NAMALWA (cell line): ENCODE measurements at places on chromosomes 5 and 9.

DNA sequence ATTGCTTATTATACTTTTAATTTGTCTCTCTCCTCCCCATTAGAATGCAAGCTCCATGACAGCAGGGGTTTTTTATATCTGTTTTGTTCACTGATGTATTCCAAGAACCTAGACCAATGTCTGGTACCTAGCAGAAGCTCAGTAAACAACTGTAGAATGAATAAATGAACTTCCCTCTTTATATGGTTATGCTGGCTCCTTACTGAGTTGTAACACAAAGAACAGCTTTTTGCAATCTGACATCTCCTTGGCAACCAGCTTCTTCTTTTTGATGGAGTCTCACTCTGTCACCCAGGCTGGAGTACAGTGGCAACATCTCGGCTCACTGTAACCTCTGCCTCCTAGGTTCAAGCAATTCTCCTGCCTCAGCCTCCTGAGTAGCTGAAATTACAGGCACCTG is 13.6 kb downstream of the TRMO start:
- no peak for DNase-seq

DNA sequence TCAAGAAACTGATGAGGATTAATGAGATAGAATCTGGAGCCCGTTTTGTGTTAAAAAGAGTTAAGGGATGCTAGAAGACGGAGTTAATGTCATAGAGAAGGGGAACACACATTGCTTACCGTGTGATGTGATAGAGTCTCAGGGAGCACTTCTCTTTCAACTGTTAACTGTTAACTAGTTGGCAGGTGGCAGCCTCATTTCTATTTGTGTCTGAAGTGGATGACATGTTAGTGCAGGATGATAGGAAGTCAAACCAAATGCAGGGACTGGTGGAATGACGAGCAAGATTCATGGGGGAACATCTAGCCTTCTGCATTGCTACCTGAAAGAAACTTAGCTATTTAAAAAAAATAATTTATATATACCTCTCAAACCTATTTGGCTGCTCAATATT is 222.7 kb downstream of the MAST4 start:
- DNase-seq = no peak

DNA sequence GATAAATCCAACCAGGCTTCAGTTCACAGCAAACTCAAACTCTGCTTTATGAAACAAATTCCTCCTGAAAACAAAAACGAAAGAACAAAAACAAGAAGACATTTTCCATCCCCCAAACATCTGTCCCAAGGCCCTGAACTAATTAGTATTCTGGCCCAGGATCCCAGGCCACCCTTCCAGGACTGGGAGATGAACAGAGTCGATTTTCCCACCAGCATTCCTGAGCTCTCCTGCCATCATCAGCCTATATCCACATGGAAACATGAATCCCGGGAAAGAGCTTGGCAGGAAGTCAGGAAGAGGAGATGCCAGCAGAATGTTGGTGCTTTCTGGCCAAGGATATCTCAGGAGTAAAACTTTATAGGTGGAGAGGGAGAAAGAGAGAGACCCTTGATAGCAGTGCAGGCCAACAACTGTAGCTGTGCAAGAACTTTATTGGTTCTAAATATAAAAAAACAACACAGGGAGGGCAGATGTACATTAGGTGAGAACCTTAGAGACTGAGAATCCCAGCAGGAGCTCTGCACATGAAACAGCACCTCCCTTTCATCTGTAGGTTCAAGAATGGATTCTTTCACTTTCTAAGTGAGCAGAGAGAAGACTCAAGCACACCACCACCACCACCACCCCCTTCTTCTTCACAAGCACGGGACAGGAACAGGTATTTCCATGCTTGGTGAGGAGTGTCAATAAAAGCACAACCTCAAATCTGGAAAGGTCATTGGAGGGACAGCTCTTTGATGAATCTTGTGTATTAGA is 190.7 kb upstream of the TAS2R1 start:
- no peak for DNase-seq

GRCh38 chr5:81762853-81763252 is 12.0 kb upstream of the SSBP2 start:
- no peak for DNase-seq

- no peak for DNase-seq
Measured at GRCh38 chr9:16171911-16172310, 619.1 kb downstream of the CCDC171 start.

DNA sequence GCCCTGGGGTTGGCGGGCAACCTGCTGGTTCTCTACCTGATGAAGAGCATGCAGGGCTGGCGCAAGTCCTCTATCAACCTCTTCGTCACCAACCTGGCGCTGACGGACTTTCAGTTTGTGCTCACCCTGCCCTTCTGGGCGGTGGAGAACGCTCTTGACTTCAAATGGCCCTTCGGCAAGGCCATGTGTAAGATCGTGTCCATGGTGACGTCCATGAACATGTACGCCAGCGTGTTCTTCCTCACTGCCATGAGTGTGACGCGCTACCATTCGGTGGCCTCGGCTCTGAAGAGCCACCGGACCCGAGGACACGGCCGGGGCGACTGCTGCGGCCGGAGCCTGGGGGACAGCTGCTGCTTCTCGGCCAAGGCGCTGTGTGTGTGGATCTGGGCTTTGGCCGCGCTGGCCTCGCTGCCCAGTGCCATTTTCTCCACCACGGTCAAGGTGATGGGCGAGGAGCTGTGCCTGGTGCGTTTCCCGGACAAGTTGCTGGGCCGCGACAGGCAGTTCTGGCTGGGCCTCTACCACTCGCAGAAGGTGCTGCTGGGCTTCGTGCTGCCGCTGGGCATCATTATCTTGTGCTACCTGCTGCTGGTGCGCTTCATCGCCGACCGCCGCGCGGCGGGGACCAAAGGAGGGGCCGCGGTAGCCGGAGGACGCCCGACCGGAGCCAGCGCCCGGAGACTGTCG is 976 bp downstream of the RXFP3 start:
- no peak for DNase-seq

DNA sequence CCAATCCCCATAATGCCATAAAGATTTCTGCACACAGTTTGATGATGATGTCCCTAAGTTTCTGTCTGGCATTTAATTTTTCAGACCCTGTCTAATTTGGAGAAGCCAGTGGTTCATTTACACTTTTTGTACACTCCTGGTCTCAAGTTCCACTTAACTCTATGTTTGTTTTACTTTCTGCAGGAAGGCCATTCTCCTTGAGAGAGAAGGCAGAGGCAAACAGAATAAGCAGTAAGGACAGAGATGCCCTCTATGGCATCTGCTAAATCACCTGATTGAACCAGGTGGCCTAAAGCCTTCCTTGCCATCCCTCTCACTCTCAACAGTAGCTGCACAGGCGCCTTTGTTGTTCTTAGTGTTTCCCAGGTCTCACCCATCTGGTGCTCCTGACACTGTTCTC is 86.1 kb upstream of the LRRTM2 start:
- no peak for DNase-seq

DNA sequence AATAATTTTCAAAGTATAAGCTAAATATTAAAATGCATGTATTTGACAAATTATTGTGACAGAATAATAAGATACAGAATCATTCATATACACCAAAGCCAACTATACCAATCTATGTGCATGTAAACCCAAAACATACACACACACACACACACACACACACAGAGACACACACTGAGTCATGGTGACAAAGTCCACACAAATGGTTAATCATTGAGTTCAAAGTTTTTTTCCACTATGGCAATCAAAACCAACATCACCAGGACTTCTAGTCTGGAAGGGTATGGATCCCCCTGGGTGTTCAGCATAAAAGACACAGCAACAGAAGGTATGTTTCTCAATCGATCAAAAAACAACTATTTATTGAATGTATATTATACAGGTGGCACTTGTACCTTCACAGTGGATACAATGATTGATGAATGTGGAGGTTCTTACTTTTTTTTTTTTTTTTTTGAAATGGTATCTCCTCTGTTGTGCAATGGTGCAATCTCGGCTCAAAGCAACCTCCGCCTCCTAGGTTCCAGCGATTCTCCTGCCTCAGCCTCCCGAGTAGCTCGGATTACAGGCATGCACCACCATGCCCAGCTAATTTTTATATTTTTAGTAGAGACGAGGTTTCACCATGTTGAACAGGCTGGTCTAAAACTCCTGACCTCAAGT is 137.0 kb downstream of the PDE4D start:
- no peak for DNase-seq

DNA sequence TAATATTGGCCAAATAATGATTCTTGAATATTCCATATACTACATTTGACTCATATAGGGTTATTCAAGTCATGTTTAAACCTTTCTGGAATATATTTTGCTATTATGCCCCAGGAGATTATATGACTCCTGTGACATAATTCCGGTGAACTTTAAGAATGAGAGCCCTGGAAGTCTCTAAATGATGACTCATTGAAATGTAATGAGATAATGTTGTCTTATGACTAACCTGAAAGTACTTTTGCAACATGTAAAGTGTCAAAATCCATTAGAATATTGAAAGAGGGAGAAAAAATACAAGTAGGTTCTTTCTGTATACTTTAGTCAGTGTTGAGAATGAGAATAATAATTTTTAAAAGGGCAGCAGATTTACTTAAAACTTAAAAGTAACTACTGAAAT is 830.4 kb downstream of the MAT2B start:
- DNase-seq = no peak

DNA sequence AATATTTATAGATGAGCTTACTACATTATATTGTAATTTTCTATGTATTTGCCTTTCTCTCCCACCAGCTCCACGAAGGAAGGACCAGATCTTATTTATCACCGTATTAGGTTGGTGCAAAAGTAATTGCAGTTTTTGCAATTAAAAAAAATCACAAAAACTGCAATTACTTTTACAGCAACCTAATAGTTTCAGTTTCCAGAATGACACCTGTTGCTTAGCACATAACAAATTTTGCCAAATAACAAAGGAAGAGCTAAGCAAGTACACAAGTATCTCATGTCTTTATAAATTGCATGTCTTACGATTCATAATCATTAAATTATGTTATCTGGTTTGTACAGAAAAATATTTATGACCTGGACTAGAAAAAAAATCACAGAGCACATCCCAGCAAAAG is 45.9 kb downstream of the AGXT2 start:
- DNase-seq = no peak

- DNase-seq = peak; percentile 73
Measured at GRCh38 chr9:37407468-37407867, 15.0 kb upstream of the GRHPR start.

- no peak for DNase-seq
Measured at GRCh38 chr9:135926402-135927194, 19.3 kb upstream of the CAMSAP1 start.

DNA sequence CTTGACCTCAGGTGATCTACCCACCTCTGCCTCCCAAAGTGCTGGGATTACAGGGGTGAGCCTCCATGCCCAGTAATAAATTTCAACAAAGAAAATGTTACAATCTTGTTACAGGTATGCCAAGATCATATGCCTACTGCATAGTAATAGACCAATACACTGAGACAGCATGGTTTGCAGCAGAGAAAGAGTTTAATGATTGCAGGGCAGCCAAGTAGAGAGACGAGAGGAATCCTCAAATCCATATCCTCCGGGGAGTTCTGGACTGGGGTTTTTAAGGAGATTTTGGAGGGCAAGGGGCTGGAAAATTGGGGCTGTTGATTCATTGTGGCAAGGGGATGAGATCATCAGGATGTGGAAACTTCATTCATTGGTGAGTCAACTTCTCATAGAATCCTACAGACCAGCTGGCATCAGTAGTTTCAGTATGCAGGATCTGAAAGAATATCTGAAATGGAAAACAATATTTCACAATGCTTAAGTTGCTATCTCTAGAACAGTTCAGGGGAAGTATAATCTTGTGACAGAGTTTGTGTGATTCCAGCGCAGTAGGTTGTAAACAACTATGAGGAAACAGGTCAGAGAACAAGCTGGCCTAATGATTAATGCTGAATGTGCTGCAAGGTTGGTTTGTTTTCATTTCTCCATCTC is 14.8 kb upstream of the TUT7 start:
- no peak for DNase-seq

DNA sequence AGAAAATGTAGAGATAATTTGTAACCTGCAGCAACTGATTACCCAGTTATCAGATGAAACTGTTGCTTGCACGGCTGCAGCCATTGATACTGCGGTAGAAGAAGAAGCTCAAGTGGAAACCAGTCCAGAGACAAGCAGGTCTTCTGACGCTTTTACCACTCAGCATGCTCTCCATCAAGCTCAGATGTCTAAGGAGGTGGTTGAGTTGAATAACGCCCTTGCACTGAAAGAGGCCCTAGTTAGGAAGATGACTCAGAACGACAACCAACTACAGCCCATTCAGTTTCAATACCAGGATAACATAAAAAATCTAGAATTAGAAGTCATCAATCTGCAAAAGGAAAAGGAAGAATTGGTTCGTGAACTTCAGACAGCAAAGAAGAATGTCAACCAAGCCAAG is 1.7 kb downstream of the KIF4B start:
- DNase-seq = no peak

DNA sequence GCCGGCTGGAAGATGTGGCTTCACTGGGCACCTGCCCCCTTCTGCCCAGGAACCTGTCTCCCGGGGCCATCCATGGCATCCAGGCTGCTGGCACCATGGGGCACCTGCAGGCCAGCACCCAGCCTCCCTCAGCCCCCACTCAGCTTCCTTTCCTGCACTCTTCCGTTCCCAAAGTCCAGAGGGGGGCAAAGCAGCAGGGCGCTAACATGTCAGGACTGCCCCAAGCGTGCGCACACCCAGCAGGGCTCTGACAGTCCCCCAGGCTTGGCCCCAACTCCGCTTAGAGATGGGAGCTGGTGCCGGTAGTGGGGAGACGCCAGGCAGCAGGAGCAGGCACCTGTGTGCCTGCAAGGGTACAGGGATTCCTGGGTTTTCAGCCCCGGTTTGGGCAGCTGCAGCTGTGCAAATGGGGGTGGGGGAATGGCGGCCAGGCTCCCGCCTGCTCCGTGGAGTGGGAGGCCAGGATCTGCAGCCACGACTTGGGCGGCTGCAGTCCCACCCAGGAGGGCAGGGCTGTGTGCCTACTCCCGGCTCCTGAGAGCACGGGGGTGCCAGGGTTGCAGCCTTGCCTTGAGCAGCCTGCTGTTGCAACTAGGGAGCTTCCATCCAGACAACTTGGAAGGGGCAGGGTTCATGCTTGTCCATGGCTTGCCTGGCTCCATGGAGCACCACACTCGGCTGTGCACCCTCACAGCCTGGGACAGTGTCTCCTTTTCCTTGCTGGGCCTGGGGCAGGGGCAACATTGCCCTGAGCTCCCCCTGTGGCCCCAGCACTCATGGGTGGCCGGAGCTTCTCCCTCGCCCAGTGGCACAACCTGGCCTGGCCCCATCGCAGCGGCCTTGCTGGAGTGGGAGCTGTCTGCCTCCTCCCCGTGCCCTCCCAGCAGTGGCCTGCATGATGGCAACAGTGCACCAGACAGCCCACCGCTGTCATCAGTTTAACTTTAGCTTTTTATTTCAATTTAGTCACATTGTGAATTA is 561.1 kb downstream of the MTRR start:
- DNase-seq = no peak

DNA sequence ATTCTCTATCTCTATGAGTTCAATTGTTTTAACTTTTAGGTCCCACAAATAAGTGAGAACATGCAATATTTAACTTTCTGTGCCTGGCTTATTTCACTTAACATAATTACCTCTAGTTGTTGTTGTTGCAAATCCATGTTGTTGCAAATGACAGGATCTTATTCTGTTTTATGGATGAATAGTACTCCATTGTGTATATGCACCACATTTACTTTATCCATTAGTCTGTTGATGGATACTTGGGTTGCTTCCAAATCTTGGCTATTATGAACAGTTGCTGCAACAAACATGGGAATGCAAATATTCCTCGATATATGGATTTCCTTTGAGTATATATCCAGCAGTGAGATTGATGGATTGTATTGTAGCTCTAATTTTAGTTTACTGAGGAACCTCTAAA is 36.3 kb downstream of the MEGF9 start:
- no peak for DNase-seq
